ENCODE measurements at places on chromosomes 16 and 17.

DNA sequence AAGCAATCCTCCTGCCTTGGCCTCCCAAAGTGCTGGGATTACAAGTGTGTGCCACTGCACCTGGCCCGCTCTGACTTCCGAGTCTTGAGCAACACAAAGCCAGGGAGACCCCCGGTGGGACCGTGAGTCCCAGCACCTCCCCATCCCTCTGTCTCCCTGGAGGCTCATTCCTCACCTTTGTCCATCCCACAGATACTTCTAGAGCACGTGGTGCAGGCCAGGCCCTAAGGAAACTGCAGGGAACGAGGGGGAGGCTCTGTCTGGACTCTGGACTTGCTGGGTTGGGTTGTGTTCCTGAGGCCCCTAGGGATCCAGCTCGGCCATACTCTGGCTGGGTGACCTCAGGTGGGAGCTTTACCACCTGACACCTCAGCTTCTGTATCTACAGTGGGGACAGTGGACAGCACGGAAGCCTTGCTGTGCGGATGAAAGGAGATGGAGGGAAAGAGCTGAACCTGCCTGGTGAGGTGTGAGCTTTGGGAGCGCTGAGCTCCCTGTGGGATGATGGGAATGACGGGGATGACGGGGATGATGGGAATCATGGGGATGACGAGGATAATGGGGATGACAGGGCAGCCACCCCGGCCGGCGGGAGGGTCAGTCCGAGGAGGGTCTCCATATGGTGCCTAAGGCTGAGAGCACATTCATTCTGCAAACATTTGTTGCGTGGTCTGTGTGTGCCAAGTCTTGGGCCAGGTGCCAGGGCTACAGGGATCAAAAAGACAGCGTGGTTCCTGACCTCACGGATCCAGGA is 26.6 kb downstream of the C16orf74 start:
- DNase-seq = no peak

DNA sequence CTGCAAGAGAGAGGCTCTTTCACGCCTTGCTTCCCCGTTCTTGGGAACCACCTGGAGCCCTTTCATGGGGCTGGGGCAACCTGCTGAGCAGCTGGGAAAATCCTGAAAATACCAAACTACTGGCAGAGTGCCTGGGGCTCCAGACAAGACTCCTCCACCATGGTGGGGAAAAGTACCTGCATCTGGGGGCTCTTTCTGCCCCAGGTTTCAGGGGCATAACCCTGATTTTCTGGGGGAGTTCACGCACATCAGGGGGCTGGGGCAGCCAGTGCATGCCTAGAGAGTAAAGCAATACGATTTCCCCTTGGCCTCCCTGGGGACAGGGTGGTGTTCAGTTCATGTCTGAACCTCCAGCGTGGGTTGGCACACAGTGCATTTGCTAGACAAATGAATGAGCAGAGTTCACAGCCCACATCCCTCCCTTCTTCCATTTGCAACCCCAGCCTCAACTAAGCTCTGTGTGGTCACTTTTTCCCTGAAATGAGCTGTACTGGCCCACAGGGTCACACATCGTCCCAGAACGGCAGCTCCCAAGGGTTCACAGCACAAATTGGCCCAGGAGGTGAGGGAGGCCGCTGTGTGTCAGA is 5.2 kb upstream of the CDC42EP4 start:
- no peak for DNase-seq

- DNase-seq = no peak
Measured at GRCh38 chr17:46044286-46044928, 45.4 kb downstream of the STH start.

GRCh38 chr17:2122641-2123302 is 67.9 kb downstream of the HIC1 start:
- no peak for DNase-seq

- no peak for DNase-seq
Measured at GRCh38 chr16:85750146-85750826, 610 bp downstream of the C16orf74 start.

- no peak for DNase-seq
Measured at GRCh38 chr17:76579281-76579680, 6.4 kb downstream of the ST6GALNAC2 start.

DNA sequence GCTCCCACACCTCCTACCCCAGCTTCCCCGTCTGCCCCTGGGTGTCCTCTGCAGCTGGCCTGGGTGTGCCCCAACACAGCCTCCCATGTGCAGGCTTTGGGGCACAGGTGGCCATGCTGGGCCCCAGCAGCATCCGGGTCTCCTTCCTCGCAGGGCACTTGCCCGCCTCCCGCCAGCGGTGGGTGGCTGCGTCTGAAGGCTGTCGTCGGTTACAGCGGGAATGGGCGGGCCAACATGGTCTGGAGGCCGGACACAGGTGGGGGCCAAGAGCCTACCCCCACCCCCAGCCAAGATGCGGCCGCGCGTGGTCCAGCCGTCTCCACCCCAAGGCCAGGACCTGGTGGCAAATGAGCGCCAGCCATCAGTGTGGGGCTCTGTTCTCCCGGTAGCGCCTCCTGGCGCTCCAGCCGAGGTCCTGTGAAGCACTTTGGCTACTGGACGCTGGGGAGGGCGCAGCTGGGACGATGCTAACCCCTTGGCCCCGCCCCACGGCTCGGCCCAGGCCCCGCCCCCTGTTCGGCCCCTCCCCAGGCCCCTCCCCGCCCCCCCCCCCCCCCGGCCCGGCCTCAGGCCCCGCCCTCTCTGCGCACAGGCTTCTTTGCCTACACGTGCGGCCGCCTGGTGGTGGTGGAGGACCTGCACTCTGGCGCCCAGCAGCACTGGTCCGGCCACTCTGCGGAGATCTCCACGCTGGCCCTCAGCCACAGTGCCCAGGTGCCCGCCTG is 7.3 kb upstream of the RHOT2 start:
- peak; percentile 15 for DNase-seq

- no peak for DNase-seq
Measured at GRCh38 chr17:4587803-4588202, 3.5 kb downstream of the SMTNL2 start.

GRCh38 chr17:32593003-32593402 is 106.2 kb downstream of the CDK5R1 start:
- DNase-seq = no peak

DNA sequence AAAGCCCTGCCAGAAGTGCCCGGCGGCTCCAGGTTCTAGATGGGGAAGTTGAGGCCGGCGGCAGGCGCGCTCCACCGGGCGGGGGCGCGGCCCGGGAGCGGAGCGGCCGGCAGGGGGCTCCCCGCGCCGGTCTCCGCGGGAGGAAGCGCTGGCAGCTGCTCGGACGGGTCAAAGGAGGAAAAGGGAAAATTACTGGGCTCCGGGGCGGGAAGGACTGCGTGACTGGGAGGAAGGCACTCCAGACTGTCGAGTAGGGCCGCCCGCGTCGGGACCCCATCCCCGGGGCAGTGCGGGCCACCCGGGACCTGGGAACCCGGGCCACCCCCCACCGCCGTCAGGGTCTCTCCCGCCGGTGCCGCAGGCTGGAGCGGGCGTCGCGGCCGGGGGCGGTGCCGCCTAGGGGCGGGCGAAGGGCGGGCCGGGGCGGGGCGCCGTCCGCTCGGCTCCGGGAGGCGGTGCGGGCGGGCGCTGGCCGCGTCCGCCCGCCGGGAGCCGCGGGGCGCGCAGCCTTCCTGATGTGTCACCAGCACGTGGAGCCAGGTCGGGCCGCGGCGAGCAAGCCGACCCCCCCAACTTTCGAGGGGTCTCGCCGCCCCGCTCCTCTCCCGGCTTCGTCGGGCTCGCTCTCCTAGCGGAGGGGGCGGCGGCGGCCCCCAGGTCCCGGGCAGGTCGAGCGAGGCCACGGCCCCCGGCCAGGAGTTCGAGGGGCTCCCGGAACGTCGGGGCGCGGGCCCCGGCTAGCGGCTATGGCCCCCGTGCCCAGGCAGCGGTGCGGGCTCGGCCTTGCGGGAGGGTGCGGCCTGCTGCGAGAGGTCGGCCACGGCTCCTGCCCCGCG is 167.5 kb downstream of the RAB11FIP4 start:
- DNase-seq = no peak

DNA sequence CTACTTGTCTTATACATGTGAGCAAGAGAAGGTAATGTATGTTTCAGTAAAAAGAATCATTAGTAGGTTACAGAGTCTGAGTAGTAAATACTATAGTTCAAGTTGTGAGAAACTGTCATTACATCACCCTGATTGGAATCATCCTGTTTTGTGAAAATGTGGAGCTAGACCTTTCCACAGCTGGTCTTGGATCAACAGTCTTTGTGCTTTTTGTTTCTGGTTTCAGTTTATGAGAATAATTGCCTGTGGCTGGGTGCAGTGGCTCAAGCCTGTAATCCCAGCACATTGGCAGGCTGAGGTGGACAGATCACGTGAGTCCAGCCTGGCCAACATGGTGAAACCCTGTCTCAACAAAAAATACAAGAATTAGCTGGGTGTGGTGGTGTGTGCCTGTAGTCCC is 19.7 kb upstream of the SHISA9 start:
- no peak for DNase-seq

DNA sequence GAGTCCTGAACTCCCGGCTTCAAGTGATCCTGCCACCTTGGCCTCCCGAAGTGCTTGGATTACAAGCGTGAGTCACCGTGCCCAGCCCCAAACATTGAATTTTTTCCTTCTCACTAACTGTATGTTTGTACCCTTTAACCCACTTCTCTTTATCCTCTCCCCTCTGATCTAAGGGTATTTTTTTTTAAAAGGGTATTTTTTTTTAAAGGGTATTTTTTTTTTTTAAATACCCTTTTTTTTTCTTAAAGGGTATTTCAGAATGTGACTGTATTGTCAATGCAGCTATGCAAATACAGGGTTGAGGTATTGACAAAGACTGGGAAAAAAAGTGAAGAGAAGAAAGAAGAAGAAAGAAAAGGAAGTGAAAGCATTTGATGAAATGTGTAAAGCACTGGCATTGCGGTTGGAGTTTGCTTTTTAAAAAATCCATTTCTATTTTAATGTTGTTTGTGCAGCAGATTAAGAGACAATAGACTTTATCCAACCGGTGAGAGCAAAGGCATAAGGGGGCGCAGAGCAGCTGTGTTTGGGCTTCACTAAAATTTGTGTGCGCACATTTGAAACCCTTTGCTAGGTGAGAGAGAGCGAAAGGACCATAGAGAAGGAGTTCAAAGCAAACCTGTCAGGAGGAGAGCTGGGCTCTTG is 42.4 kb downstream of the SYT17 start:
- DNase-seq = peak; percentile 88

- DNase-seq = no peak
Measured at GRCh38 chr17:32660496-32660985, 173.7 kb downstream of the CDK5R1 start.

- DNase-seq = no peak
Measured at GRCh38 chr17:4854111-4854681, 21.1 kb downstream of the MINK1 start.

DNA sequence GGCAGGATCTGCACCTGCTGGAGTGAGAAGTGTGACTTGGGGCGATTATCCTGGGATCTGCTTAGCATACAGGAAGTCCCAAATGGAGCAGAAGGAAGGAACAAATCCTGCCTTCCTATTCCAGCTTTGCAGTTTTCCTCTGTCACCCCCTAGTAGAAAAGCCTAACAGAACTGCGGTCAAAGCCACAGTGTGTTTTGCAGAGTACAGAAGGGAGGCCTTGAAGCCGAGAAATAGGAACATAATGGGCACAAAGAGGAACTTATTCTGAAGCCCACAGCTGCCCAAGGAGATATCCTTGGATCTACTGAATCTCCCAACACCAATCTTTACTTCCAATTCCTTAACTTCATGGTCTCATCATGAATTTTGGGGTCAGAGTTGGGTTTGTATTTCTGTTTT is 8.5 kb downstream of the KRTAP1-5 start:
- no peak for DNase-seq

DNA sequence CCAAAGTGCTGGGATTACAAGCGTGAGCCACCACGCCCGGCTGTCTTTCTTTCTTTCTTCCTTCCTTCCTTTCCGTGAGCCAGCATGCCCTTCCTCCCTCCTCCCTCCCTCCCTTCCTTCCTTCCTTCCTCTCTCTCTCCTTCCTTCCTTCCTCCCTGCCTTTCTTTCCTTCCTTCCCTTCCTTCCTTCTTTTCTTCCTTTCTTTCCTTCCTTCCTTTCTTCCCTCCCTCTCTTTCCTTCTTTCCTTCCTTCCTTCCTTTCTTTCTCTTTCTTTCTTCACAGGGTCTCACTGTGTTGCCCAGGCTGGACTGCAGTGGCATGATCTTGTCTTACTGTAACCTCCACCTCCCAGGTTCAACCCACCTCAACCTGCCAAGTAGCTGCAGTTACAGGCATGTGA is 50.7 kb upstream of the PLCG2 start:
- no peak for DNase-seq

DNA sequence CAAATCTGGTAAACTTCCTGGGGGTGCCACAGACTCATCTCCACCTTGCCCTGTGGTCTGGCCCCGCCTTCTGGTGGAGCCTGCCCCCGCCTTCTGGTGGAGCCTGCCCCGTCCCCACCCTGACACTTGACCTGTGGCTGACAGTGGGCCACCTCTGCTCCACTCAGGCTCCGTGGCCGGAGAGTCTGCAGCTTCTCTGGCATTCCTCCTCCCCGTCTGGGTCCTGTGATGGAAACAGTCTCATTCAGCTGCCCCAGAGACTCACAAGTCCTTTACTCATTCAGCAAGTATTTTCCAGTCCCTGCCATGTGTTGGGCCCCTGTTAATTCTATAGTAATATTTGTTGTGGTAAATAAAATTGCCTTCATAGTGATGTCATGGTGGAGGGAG is 21.0 kb upstream of the G6PC1 start:
- DNase-seq = no peak

DNA sequence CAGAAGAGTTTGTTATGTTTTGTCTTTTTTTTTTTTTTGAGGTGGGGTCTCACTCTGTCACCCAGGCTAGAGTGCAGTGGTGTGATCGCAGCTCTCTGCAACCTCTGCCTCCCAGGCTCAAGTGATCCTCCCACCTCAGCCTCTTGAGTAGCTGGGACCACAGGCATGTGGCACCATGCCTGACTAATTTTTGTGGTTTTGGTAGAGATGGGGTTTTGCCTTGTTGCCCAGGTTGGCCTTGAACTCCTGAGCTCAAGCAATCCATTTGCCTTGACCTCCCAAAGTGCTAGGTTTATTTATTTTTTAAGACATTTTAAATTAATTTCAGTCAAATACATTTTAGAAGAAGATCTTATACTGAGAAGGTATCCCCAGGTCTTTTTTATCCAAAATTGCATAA is 366.7 kb downstream of the KCNJ2 start:
- no peak for DNase-seq

- no peak for DNase-seq
Measured at GRCh38 chr17:79085154-79085920, 10.7 kb downstream of the ENGASE start.

GRCh38 chr17:43694081-43694870 is 32.6 kb upstream of the MEOX1 start:
- no peak for DNase-seq

- no peak for DNase-seq
Measured at GRCh38 chr16:84277244-84277823, 17.3 kb upstream of the WFDC1 start.

- no peak for DNase-seq
Measured at GRCh38 chr17:42092939-42093338, 5.3 kb downstream of the ZNF385C start.

DNA sequence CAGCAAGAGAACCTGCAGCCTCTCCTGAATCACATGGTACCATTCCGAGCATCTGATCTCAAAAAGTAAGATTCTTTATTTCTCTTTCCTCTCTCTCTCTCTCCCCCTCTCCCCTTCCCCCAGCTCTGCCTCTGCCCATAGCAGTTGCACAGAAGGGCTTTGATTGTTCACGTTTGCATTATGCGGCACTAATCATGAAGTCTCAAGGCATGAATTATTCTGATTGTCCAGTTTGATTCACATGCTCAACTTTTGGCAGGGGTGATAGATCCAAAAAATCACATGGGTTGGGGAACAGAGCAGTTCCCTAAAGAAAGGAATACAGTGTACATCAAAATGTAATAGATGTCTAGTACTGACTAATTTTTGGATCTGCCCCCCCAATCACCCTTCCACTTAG is 380.0 kb upstream of the SOX9 start:
- no peak for DNase-seq

- DNase-seq = no peak
Measured at GRCh38 chr17:10790491-10791401, 13.2 kb downstream of the TMEM238L start.
